T-helper 1 cell treated with Interleukin-12 subunit alpha and Interleukin-12 subunit beta and Interleukin-4 antibody, amounts not matched to agents 30 ng/mL and 1 ng/mL, for 36 hours (primary cell): ENCODE measurements at places on chromosomes 7 and 10. TPM values are rescaled to one million over a fixed set of nuclear protein-coding genes. Genes with fewer than 3 reads are reported as not detected.

Gene OR9A2
- total RNA-seq = not detected in 2 replicates

Gene NEUROG3
- total RNA-seq = not detected in 2 replicates

Gene WNT8B
- total RNA-seq = 0.20 TPM in 1 of 2 replicates, not detected in the other

Gene AZGP1
- not detected in 2 replicates for total RNA-seq

Gene MEIG1
- total RNA-seq = not detected in 2 replicates
